ENCODE measurements at places on chromosomes 3 and 15. TPM values are rescaled to one million over a fixed set of nuclear protein-coding genes. Genes with fewer than 3 reads are reported as not detected.

The REC114 gene
- total RNA-seq, result not detected

The MASP1 gene
- total RNA-seq, result 80.7 TPM

DNA sequence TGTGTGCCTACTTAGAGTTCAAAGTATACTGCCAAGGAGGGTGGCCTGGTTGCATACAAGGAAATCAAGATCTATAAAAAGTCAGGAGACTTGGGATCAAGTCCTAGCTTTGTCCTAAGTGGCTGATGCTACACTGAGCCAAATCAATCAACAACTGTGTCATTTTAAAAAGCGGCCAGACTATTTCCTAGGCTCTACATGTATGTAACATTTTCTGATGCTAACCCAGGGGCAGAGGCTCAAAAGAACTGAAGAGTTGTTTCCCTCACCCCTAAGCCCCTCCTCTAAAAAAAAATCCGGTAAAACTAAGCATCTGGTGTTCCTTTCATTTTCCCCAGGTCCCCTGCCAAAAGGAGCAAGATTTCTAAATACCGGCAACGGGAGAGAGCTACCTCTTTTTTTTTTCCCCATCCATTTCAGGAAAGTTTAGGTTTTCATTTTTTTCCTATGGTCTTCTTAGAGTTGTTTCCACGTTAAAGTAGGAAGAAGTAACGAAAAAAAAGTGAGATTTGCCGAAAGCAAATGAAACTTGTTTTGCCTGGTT lies 18.8 kb upstream of the CHD2 start:
- H3K4me3 ChIP-seq, result no peak overlapping the region
- peak overlapping the region; percentile 88 for H3K27ac ChIP-seq
- no peaks in the 10 kb centered on the region for H3K27me3 ChIP-seq
- H3K36me3 ChIP-seq, result no peaks in the 10 kb centered on the region

GRCh38 chr3:129341331-129342141 lies 62.9 kb downstream of the HMCES start:
- no peak overlapping the region for H3K27ac ChIP-seq
- H3K4me1 ChIP-seq, result peaks cover 5% of the 10 kb centered on the region
- H3K4me3 ChIP-seq, result no peak overlapping the region
- no peaks in the 10 kb centered on the region for H3K36me3 ChIP-seq

The COMMD2 gene
- 71.8 TPM for total RNA-seq

- H3K27me3 ChIP-seq, result no peaks in the 10 kb centered on the region
- H3K4me1 ChIP-seq, result peaks cover 19% of the 10 kb centered on the region
- H3K36me3 ChIP-seq, result no peaks in the 10 kb centered on the region
Observed at GRCh38 chr3:38454178-38454883, 641 bp downstream of the ACVR2B start.

DNA sequence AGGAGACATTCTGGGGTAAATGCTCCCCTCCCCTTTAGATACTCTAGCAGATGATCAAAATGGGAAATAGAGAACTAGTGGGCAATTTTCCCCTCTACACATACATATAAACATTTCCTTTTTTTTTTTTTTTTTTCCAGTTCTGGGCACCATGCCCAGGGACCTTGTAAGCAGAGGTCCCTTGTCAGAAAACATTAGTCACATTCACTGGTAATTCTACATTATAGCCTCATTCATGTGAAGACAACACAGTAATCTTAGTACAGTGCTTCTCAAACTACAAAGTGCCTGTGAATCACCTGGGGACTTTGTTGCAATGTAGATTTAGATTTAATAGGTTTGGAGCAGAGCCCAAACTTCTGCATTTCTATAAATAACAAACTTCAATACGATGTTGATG lies 60.1 kb upstream of the ACTC1 start:
- H3K36me3 ChIP-seq, result no peaks in the 10 kb centered on the region
- no peak overlapping the region for H3K4me3 ChIP-seq
- H3K27me3 ChIP-seq, result no peaks in the 10 kb centered on the region
- H3K27ac ChIP-seq, result no peak overlapping the region
- H3K4me1 ChIP-seq, result no peaks in the 10 kb centered on the region
- DNase-seq, result no peak

The MNS1 gene
- total RNA-seq, result not detected

GRCh38 chr3:46386205-46386604 lies 15.5 kb downstream of the CCR5 start:
- no peak overlapping the region for H3K4me3 ChIP-seq
- H3K27me3 ChIP-seq, result no peaks in the 10 kb centered on the region
- H3K4me1 ChIP-seq, result no peaks in the 10 kb centered on the region
- DNase-seq, result no peak
- no peaks in the 10 kb centered on the region for H3K36me3 ChIP-seq

DNA sequence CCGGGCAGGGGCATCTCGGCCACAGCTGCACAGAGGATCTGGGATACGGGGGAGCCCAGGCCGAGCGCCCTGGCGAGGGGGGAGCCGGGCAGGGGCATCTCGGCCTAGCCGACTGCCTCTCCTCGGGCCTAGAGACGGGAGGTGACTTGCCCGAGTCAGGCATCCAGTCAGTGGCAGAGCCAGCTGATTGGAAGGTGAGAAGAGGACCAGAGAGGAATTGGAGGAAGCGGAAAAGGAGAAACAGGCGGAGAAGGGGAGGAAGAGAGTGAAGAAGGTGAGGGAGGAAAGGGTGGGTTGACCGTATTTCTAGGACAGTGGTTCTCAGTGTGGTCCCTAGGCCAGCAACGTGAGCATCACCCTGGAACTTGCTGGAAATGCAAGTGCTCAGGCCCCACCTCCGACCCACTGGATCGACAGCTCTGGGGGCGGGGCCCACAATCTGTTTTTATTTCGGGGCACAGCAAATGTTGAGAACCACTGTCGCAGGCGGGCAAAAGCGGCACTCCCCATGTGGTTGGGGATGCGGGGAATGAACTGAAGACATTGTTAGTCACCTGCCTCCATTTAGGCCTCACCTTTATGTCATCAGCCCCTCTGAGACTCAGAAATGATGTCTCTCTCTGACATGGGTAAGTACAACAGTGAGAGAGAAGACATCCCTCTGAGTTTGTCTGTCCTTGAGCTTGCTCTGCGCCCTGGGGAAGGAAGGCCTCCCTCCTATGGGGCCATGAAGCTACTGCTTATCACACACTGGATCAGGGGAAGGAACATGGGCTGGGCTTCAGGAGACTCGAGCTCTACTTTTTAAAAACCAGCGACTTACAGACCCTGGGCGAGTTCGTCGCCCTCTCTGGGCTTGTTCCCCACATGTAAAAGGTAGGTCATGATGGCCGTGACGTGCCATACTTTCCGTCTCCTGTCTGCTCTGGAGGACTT lies 1.0 kb upstream of the MELTF start:
- DNase-seq, result no peak
- H3K27ac ChIP-seq, result peak overlapping the region; percentile 81
- H3K36me3 ChIP-seq, result no peaks in the 10 kb centered on the region
- H3K4me1 ChIP-seq, result peaks cover 6% of the 10 kb centered on the region

DNA sequence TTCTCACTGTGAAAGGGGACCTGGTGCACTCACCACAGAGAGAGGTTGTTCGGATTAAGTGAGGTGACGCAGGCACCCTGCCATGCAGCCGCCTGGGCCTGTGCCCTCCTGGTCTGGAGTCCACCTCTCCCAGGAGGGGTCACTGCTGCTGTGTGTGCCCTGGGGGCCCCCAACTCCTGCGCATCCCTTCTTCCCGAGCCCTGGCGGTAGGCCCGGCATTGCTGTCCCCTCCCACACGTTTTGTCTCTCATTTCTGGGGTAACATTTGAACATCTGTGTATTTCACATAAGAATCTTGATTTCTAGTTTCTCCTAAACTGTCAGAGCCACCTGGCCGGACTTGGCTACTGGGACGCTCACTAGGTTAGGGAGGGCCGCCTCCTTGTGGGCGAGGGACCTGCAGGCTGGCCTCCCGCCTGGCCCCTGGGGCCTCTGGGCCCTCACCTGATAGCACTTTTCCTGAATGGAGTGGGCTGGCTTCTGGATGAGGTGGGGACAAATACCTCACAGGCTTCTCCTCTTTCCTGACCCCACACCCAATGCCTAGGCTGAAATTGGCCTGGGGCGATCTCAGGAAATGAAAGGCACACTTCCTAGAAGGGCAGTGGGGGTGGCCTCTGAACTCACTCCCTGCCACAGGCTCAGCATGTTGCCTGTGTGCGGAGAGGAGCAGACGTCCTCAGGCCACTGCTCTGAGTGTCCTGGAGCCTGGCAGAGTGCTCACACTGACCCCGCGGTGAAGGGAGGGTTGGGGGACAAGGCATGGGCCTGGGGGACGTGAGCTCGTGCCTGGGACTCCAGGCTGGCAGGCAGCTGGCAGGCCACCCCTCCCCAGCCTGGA lies 104.2 kb upstream of the PRR23E start:
- no peak overlapping the region for H3K4me3 ChIP-seq
- H3K4me1 ChIP-seq, result no peaks in the 10 kb centered on the region
- H3K27me3 ChIP-seq, result no peaks in the 10 kb centered on the region
- no peaks in the 10 kb centered on the region for H3K36me3 ChIP-seq
- H3K27ac ChIP-seq, result no peak overlapping the region
- no peak for DNase-seq

DNA sequence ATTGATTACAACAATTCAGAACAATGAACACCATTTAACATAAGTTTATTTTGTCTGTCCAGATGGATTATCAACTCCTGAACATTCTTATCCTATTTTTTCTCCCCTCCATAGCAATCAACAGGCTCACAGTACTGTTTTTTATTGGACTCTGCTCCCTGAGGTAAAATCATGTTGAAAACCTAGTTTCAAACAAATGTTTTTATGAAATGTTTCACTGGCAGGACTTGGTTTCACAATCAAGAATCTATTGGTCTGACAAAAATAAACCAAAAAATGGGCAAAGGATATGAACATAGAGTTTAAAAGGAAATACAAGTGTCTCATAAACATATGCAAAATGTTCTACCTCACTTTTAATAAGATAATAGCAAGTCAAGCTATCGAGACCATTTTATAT lies 2.6 kb upstream of the MYRIP start:
- H3K4me3 ChIP-seq, result no peak overlapping the region
- no peaks in the 10 kb centered on the region for H3K27me3 ChIP-seq
- H3K27ac ChIP-seq, result no peak overlapping the region
- H3K4me1 ChIP-seq, result no peaks in the 10 kb centered on the region
- H3K36me3 ChIP-seq, result no peaks in the 10 kb centered on the region
- DNase-seq, result no peak

DNA sequence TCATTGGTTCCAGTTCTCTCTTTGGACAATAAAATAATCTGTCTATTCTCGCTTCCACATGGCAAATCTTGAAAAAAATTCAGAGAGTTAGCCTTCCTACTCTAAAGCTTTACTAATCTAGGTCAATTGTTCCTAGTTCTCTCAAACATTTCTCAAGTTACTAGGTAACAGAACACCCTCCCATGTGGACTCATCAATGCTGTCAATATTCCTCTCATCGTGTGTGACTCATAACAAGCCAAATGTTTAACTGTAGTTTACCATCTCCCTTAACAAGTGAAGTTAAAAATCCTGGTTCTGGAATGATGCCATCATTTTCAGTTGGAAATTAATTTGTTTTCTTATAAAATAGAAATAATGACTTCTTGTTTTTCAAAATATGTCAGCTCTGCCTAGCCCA lies 438.6 kb downstream of the ROBO1 start:
- DNase-seq, result no peak
- H3K27ac ChIP-seq, result no peak overlapping the region
- no peaks in the 10 kb centered on the region for H3K36me3 ChIP-seq
- H3K4me3 ChIP-seq, result no peak overlapping the region
- no peaks in the 10 kb centered on the region for H3K4me1 ChIP-seq

GRCh38 chr15:40990789-40991188 lies 37.5 kb downstream of the CHAC1 start:
- H3K27ac ChIP-seq, result no peak overlapping the region
- no peaks in the 10 kb centered on the region for H3K4me1 ChIP-seq
- DNase-seq, result no peak
- H3K27me3 ChIP-seq, result no peaks in the 10 kb centered on the region

DNA sequence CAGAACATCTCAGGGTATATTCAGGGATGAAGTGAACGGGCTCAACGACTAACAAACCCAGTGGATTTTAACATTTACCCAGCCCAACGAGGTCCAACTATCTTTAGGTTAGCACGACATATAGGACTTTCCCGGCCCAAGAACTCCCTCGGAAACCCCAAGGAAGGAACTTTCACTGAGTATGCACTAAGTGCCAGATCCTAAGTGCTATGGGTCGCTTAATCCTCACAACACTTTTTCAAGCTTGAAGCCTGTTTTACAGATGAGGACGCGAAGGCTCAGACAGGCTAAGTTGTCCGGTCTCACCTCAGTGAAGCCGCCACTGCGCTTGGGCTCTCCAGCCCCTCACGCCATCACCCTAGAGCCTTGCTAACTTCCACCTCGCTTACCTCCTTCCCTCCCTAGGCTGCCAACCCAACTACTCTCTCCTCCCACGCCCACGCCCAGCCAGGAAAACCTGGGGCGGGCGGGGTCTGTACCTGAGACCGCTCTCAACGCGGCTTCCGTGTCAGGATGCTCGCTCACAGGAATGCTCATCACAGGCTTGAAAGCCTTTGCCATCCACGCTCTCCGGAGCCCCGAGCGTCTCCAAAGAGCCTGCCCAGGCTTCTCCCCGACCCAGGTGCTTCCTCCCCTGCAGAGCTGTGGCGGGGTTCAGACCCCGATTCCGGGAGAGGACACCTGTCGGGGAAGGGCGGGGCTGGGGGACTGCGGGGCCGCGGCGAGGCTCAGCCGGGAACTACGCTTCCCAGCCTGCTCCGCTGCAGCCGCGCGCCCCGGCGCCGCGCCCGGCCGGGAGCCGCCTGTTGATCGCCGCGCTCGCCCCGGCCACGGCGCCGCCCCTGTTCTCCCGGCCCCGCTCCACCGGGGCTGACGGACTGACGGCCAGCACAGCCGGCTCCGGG lies at the start of gene TMOD2:
Gene TMOD2, plus strand, starts transcription at position 806 of the 905 bp plus-strand sequence. CDS start 14,845 bp downstream, outside the sequence.
- H3K27me3 ChIP-seq, result no peaks in the 10 kb centered on the region
- H3K4me3 ChIP-seq, result peak within 1 kb of the TSS; percentile 90
- H3K27ac ChIP-seq, result peak within 1 kb of the TSS; percentile 88
- H3K4me1 ChIP-seq, result no peaks in the 10 kb centered on the region

The SLC6A1 gene
- total RNA-seq, result 2.9 TPM

GRCh38 chr3:178336336-178336735 lies 199.9 kb upstream of the KCNMB2 start:
- H3K4me1 ChIP-seq, result no peaks in the 10 kb centered on the region
- no peak for DNase-seq
- H3K36me3 ChIP-seq, result no peaks in the 10 kb centered on the region
- no peak overlapping the region for H3K4me3 ChIP-seq
- H3K27ac ChIP-seq, result no peak overlapping the region

- no peak overlapping the region for H3K4me3 ChIP-seq
- DNase-seq, result peak; percentile 25
- H3K36me3 ChIP-seq, result no peaks in the 10 kb centered on the region
- peak overlapping the region; percentile 37 for H3K27ac ChIP-seq
- no peaks in the 10 kb centered on the region for H3K27me3 ChIP-seq
Observed at GRCh38 chr3:52527039-52527731, 6.5 kb downstream of the NT5DC2 start.

DNA sequence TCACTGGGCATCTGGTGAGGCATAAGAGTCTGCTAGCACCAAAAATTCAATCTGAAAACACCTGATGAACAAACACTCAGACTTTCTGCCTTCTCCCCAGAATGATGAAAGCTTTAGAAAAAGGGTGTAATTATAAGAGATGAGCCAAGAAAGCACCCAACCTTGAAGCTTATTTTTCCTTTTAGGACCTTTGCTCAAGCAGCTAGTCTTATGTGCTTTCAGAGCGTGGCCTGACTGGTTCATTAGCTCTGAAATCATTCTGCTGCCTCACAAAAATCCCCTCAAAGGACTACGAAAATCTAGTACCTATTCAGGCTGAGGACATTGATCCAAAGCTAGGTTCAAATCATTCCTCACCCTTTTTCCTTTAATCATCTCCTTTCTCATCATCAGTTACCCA lies 662.3 kb downstream of the MAGI1 start:
- no peaks in the 10 kb centered on the region for H3K4me1 ChIP-seq
- no peak for DNase-seq
- H3K36me3 ChIP-seq, result no peaks in the 10 kb centered on the region
- H3K27me3 ChIP-seq, result no peaks in the 10 kb centered on the region

GRCh38 chr15:100078511-100079220 lies 263.1 kb downstream of the ADAMTS17 start:
- H3K4me3 ChIP-seq, result no peak overlapping the region
- H3K27me3 ChIP-seq, result no peaks in the 10 kb centered on the region
- H3K36me3 ChIP-seq, result no peaks in the 10 kb centered on the region
- DNase-seq, result no peak
- no peaks in the 10 kb centered on the region for H3K4me1 ChIP-seq
- no peak overlapping the region for H3K27ac ChIP-seq

Measured in uterus (tissue), 4 donors.